ENCODE measurements at places on chromosomes 7 and 10.

DNA sequence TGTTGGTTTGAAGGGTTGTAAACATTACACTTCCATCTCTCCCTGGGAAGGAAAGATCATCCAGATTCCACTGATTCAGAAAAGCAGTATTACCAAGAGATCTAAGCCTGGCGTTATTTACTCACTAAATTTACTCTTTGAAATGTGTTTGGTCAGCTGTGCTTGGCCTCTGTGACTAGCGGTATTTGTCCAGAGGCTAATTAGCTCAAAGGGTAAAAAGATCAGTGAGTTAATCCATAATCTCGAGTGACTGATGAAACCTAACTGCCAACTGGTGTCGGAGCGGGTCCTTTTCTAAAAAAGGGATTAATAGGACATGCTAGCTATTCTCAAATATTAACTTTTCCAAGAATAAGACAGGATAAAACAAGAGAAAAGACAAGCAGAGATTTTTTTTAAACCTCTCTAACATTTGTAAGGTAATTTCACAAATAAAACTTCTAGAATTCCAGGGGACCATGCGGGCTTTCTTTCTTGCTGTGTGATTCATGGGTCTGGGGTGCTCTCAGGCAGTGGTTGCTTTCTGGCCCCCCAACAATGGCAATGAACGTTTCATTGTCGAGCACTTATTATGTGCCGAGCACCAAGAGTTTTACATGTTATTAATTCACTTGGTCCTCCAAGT, 247.3 kb upstream of the AOAH start:
- DNase-seq = no peak

DNA sequence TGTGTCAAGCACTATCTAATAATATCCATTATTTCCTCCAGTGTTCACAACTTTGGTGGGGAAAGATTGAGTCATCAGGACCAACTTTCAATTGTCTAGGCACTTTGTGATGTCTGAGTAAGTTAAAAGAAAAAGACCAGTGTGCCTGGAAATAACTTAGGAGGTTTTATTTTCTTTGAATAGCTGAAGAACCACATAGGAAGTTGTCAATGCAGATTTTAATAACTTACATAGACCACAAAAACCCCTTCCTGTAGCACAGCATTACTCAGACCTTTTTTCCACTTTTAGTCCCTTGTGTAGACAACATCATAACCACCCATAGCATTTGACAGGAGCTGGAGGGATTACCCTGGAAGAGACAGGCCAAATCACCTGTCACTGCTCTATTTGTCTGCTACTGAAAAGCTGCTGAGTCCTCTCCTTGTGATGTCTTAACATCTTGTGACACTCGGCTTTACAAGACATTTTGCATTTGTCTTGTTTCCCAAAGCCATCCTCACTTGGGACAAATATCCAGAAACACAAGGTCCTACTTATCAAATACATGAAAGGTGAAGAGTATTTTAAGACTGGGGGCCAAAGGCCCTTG, 241.5 kb upstream of the PTER start:
- peak; percentile 4 for DNase-seq

DNA sequence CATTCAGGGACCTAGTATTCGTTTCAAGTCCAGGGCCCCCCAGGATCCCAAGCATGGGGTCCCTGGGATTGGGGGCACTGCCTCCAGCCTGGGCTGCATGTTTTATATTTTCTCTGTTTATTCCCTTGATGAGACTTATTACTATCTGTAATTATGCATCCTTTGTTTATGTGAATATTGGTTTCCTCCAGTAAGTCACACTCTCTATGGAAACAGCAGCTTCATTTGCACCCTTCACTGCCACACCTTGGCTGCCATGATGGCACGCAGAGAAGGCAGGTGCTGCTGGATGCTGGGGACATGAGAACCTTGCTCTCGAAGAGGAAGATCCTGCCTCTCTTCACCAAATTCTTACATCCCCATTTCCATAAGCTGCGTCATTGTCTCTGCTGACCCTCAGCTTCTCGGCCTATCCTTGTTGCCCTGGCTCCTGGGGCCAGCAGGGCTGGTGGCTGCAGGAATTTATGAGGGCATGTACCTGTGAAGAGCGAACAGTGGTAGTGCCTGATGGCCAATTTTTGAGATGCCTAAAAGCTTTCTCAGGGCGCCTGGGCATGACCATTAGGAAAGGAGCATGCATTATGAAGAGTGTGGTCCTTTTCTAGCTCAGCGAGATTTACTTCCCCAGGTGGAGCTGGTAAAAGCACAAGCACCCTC, 479.3 kb upstream of the KLF6 start:
- no peak for DNase-seq

DNA sequence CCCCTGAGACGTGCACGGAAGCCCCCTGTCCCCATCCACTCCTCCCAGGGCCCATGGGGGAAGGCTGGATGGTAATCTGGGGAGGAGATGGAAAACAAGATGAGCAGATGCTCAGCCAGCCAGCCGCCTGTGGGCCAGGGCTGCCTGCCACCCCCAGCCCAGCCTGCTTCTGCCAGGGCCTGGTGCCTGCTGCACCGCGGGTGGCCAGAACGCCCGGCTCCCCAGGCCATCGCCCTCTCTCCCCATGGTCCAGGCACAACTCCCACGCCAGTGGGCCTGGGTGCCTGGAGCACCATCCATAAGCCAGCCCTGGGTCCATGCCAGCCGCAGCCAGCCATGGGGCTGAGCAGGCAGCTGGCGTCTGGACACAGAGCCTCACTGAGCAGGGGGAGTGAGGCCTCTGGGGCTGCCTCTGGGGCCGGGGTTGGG, 57.2 kb upstream of the ELN start:
- no peak for DNase-seq

DNA sequence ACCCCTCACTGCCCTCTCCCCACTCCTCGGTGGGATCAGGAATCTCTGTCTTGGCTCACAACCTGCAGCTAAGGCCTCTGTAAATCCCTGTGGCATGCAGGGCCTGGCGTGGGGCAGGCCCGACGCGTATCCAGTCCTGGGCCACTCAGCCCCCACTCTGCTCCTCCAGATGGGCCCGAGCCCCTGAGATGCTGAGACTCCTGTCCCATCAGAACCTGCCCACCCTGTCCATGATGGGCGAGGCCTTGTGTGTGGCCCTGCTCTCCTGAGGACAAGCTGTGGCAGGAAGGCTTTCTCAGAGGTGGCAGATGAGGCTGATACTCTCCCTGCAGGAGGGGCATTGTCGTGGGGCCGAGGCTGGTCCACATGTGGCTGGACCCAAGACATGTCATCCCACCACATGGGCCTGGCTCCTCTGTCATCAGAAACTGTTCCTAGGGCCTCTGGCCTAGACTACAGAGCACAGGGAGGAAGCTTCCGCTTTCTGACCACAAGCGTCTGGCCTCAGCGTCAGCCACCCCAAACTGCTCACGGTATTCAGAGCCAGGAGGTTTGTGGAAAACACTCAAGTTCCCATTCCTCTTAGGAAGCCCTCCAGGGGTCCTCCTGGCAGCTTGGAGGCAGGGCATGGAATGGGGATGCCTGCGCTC, 6.0 kb downstream of the ALOX5 start:
- no peak for DNase-seq

DNA sequence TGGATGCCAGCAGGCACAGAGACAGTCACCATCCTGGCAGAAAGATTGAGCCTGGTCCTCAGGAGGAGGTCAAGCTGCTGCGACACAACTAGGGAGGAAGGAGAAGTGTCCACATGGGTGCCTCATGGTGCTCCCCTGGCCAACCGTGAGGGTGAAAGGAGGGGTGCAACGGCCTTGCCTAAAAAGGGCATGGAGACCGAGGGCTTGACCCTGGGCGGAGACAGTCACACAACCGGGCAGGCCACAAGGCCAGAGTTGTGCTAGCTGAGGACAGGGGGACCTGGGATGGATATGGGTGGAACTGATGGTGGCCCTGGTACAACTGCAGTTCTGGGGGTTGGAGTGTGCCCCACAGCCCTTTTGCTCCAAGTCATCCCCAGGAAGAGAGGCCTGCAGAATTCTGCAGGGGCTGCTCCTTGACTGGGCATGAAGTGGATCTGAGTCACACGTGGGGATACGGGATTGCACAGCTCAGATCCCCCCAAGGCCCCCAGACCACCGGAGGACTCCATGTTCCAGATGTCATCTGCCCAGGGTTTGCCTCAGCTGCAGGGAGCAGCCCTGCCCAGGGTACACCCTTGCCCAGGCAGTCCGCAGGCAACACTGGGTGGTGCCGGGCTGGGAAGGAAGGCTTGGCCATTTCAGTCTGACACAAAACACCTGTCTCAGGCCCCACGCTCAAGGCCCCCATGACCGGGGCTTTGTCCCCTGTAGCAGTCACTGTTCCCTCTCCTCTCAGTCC, 602.3 kb upstream of the MGMT start:
- no peak for DNase-seq

DNA sequence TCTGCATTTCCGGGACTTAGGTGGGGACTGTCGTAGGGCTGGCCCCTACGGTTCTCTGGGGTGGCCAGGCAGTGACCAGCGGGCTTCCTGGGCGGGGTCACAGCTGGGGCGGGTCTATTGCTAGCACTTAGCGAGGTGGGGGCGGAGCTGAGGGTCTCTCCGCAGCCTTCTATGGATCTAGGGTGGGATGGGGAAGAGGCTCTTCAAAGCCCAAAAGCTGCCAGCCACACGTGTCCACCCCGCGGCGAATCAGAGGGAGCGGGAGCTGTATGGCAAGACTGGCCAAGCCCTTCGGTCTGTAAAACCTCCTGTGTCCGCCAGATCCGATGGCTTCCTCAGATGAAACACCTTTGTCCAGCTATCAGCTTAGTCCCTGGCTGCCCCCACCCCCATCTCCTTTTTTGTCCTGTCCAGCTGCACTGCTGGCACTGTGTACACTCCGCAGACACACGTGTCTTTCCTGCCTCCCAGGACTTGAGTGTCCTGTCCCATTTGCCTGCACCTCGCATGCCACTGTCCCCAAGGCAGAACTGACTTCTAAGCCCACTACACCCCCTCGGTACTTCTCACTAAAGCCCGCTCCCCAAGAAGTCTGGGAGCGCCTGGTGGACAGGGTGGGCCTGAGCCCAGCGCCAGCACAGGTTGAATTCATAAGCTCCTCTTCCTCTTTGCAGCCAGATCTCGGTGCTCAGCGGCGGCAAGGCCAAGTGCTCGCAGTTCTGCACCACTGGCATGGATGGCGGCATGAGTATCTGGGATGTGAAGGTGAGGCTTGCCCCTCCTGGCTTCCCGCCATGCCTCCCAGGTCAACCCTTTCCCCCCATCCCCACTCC, 14.8 kb downstream of the PDAP1 start:
- DNase-seq = no peak

DNA sequence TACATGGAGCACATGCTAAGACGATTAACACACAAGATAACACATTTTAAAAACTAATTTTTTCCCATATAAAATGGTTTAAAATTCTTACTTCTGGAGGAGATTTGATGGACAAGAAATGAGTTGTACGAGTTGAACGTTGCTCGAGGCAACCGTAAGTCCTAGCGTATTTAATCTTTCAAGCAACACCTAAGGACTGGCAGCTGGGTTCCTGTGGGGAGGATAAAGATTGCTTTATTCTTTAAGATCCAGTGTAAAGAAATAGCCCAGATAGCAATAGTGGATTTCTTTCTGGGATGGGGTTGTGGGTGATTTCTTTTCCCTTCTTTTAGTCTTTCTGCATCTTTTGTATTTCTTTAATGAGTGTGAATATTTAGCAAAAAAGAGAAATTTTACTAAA, 9.8 kb downstream of the TBXAS1 start:
- DNase-seq = no peak
